ENCODE measurements at places on chromosomes 12 and 14.

DNA sequence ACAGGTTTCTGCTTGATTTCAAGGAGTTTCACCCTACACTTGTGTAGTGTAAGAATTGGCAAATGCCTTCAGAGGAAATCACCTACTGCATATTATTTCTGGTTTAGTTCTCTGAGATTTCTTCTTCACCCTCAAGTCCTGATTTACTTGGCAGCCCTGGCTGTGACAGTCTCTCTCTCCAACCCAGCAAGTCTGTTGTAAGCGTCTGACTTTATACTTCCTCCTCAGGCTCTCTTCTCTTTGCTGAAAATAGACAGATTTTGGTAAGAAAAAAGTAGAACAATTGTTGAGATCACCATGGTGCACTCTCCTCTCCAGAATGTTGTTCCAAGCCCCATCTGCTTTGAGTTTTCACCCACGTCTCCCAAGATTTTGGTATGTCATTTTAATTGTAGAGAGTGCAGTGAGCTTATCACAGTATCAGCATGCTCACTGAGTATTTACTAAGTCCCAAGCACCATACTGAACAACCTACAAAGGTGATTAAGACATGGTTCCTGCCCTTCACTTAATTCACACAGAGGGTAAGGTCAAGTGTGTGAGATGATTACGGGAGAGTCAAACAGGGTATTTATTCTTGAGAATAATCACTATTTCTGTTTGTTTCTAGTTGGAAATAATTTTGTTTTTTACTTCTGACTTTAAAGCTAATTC is 148.7 kb downstream of the MDGA2 start:
- no peak for DNase-seq

DNA sequence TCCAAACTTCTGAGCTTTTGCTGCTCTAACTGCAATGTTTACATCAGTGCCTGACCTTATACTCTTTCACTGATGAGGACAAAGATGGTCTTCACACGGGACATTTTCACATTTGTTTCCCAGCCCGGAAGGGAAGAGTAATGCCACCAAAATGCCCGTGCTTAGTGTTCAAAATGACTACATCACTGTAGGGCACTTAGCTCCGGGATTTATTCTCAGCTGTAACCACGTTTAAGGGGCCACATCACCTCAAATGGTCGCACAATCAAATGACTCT is 2.9 kb downstream of the GSG1 start:
- no peak for DNase-seq

GRCh38 chr12:122088179-122088810 is 9.7 kb downstream of the MLXIP start:
- DNase-seq, result no peak

- DNase-seq, result no peak
Measured at GRCh38 chr14:92341791-92342190, 18.8 kb downstream of the SLC24A4 start.

- no peak for DNase-seq
Measured at GRCh38 chr14:90281756-90282155, 25.4 kb downstream of the PSMC1 start.

- DNase-seq, result no peak
Measured at GRCh38 chr12:53466640-53467039, 14.7 kb downstream of the PCBP2 start.

DNA sequence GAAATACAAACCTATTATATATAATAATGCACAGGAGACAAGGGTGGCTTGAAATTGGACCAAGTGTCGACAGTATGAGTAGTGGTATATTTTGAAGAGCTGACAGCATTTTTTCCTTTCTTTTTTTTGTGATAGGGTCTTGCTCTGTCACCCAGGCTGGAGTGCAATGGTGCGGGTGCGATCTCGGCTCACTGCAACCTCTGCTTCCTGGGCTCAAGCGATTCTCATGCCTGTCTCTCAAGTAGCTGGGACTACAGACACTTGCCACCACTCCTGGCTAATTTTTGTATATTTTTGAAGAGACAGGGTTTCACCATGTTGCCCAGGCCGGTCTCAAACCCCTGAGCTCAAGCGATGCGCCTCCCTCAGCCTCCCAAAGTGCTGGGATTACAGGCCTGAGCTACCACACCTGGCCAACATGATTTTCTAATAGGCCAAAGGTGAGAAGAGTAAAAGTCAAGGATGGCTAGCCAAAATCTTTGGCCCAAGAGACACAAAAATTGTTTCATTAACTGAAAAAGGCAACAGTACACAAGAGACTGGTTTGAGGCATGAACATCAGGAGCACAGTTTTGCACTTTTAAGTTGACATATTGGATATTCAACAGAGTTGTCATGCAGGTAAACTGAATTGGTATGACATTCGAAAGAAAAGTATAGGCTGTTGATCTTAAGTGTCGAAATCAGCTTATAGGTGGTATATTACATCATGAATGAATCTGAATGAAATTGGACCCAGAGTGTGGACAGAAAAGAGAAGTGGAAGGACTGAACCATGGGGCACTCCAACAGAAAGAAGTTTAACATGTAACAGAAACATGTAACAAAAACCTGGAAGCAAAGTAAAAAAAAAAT is 12.5 kb downstream of the HNRNPC start:
- peak; percentile 62 for DNase-seq

GRCh38 chr14:62179367-62180018 is 417.3 kb downstream of the SNAPC1 start:
- DNase-seq, result peak; percentile 5

DNA sequence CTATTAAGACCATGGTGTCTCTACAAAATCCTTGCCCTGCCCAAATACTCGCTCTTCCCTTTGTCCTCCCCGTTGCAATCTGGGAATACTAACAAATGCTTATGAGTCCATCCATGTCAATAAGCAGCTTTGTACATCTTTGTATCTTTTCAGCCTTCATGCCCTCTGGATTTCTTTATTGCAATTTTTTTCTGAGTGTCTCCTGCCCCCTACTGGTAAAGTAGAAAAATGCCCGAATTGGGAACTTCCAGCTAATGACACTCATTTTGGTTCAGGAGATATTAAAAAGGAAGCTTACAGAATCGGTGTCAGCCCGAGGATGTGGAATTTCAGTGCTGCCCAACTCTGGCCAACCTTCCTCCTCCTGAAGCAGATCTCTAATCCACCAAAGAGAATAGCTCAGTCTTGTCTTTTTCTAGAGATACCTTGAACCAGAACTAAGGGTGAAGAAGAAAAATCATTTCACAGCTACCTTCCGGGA is 46.0 kb downstream of the SH2B3 start:
- DNase-seq, result peak; percentile 68

DNA sequence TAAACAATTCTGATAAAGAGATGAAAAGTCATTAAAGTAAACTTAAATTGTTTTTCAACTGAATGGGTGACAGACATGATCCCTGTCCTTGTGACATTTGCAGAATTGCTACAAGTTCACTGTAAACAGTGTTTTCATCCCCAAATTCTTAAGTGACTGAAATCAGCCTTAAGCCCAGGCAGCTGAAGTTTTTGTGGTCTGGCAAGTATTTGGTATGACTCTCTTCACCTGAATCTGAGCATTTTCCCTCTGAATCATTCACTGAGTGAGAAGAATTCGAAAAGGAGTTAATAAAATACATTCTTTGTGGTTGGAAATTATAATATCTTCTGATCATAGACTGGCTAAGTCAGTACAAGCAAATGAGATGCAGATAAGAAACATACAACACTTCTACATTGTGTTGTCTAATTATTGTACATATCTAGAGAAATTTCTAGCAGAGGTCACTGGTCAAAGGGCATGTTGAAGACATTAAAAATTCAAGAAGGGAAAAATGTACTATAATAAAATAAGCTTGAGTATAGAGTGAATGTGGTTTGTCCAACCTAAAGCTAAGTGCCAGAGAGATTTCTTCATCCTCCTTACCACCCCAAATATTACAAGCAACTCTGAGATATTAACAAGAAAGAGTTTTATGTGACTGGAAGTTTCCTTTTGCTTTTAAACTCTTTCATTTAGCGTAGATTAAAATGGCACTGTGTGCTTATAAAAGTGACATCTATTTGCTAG is 177.8 kb upstream of the DIO2 start:
- DNase-seq, result no peak

DNA sequence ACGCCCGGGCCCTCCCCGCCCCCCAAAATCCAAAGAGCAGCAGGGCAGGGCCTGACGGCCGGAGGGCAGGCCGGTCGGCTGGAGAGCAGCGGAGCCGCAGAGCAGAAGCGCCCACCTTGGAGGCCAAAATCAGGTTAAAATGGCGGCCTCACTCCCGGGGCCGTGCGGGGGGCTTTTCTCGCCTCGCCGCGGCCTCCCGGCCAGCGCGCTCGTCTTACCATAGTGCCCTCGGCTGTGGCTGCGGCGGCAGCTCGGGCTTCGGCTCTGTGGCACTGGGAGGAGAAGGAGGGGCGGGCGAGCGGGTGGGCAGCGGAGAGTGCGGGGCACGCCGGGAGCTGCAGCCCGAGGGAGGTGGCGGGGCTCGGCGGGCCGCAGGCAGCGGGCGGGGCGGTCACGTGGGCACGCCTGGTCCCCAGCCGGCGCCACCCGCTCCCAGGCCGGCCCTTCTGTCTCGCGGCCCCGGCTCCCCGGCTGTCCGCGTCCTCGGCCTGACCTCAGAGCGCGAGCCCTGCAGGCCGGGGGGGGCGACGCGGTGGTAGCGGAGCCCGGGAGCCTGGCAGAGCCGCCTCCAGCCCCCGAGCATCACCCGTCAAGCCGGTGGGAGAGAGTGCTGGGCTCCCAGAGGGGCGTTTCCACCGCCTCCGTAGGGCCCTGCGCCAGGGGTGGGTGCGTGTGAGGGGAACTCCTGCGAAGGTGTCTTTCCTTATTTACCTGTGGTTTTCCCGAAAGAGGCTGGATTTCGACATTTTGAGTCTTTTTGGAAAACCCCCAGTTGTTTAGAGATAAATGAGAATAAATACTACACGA is at the start of gene CFL2:
CFL2 (minus strand) TSS at position 274 of the 807 bp plus-strand sequence; CDS start at position 221, 53 bp downstream.
- DNase-seq, result peak; percentile 63

Data from inflammatory macrophage treated with lipopolysaccharide for 4 hours (primary cell).